Activated T-cell treated with anti-CD3 and anti-CD28 coated beads, Interleukin-2, amount 50 U/mL, for 1 hour (primary cell): ENCODE measurements at places on chromosomes 12 and 14.

- no peak for DNase-seq
Observed at GRCh38 chr12:103855036-103855712, 14.1 kb upstream of the NT5DC3 start.

DNA sequence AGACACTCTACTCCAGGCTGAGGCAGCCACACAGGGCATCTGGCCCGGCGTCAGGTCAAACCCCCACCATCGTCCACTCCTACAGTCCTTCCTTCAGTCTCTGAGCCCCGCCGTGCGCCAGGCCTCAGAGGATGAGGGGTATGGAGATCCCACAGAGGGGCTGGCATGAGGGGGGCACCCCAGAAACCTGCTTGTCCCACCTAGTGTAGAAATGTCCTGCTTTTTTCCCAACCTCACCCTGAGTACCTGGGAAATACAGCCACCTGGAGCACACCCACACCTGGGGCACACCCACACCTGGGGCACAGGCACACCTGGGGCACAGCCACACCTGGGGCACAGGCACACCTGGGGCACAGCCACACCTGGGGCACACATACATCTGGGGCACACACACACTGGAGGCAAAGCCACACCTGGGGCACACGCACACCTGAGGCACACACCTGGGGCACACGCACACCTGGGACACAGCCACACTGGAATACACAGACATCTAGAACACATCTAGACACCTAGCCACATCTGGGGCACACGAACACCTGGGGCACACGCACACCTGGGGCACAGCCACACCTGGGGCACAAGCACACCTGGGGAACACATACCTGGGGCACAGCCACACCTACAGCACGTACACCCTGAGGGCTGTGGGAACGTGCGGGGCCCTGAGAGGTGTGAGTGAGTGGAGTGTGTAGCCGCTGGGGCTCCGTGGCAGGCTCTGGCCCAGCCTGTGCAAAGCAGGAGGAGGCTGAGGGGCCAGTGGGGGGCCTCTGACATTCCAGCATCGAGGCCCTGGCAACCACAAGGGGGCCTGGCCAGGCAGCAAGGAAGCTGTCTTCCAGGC lies 18.4 kb downstream of the AKT1 start:
- no peak for DNase-seq

DNA sequence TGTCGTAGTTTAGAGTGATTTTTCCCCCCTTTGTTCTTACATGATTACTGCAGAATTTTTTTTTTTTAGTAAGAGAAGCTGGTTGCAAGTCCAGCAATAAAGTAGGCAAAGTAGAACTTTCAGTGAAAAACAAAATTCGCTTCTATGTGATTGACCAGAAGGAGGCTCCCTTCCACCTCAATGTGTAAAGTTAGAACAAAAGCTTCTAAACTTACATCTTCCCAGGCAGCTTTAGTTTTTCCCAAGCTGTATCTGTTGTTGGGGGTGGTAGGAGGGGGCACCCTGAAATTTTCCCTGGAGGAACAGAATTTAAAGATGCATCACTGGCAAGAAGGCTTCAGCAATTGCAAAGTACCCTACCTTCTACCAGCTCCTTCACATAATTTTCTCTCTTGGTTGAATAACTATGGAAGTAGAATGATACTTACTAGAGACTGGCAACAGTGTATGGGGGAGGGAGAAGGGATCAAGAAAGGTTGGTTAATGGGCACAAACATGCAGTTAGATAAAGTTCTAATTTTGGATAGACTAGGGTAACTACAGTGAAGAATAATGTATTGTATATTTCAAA lies 87.3 kb upstream of the E2F7 start:
- DNase-seq: no peak

DNA sequence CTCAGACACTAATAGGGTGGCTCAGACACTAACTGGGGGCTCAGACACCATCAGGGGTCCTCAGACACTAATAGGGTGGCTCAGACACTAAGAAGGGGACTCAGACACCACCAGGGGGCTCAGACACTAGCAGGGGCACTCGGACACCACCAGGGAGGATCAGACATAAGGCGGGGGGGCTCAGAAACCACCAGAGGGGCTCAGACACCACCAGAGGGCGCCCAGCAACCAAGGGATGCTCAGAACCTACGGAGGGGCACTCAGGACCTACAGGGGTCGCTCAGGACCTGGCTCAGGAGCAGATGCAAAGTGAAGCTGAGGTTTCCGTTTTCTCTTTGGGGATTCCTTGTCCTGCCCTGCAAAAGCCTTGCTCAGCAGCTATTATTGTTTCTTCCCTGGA lies 448.5 kb downstream of the TMEM121 start:
- peak; percentile 74 for DNase-seq

DNA sequence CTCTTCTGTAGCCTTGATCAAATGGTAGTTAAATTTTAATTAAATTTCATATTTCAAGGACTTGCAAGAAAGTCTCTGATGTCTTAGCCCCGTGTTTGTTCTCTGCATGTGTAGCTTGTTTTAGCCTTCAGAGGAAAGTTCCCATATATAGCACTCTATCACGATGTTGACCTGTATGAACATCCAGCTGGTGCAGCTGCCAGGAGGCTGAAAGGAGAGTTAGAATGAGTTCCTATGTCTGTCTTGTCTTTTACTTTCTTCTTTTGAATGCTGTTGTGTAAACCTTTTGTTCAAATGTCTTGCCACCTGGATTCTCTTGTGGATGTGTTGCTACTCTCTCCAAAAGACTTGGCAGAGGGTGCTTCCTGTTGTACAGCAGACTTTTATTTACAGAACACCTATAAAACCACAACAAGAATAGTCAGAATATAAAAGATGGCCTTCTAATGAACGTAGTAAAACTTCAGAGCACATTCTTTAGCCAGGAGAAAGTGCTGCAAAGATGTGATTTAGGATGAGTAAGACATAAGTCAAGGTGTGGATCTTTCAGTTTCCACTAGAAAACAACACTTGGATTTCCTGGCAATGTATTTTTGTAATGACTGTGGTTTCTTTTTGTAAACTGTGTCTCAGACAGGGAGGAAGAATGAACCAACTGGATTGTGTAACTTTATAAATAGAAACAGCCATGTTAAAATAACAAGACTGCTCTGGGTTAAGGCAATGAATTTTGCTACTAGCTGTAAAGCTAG lies 17.2 kb downstream of the NAV3 start:
- no peak for DNase-seq

DNA sequence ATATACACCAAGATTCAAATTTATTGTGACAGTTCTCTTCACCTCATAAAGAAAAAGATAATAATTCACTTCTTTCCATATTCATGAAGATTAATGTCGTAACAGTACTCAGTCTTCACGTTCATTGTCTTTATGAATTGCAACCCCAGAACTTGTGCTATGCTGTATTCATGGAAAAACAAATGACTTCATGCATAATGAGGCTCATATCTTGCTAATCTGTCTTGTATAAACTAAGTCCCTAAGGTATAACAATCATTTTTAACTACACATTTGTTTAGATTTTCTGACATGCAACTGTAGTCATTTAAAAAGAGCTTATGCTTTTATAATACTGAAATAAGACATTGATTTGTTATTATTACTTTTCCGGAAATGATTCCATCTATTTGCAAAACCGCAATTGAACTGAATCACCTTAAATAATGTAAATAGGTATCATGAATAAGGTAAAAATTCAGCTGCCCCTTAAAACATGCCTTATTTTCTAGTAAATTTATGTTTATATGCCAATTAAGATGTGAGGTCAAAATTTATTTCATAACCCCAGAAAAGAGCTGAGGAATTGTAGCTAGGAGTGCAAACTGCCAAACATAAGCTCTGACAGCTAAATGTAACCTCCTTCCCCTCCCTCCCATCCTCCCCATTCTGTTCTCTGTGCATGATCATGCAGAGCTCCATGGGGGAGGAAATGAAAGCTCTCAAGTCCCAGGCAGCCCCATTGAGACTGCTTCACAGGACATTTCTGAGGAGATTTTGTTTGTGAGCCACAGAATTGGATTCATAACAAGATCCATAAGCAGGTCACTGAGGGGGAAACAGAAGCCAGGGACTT lies 301.6 kb downstream of the ATP23 start:
- no peak for DNase-seq

DNA sequence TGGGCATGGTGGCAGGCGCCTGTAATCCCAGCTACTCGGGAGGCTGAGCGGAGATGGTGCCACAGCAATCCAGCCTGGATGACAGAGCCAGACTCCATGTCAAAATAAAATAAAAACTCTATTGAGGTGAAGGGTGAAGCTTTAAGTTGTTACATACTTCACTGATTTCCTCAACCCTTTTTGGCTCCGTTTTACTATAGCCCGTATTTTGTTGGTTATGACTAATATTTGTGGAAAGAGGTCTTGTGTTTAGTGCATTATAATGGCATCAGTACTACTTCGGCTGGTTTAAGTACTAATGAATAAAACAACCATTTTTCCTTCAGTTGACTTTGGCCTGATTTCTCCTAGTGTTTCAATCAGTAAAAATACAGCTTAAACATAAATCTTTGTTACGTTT lies 27.0 kb upstream of the SLC2A14 start:
- DNase-seq: no peak

DNA sequence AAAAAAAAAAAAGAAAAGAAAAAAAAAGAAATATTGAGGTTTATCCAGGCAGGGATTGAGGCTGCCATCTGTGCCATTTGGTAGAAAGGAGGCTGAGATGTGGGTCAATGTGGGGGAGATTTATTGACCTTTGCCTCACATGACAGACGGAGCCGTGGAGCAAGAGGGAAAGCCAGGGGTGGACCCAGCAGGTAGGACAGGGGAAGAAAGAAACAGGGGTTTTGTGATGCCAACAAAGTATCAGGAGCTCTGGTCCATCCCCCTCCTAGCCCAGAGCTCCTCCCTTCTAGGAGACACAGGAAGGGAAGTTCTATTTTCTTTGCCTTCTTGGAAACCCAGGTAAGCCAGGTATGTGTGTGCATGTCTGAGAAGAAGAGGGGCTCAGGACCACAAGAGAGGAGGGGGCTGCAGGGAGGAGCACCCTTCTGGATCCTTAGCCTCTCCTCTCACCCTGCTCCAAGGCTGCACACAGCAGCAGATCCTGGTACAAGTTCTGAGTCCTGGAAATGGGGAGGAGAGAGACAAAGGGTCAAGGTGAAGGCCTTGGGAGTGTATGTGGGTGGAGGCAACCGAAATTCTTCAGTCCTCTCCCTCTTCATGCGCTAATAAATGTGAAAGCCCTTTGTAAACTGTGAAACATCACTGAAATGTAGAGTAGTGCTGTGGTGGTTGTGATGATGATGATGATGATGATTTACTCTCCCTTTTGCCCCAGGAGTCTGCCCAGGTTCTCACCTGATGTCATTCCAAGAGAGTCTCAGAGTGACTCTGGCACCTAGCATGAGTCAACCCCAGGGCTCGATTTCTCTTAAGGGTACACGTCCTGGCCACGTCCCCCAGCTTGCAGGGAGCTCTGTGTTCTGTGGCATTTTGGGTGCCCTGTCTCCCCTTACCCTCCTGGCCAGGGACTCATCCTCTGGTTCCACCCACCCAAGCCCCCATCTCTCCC lies 26.3 kb downstream of the ZFP36L1 start:
- no peak for DNase-seq

DNA sequence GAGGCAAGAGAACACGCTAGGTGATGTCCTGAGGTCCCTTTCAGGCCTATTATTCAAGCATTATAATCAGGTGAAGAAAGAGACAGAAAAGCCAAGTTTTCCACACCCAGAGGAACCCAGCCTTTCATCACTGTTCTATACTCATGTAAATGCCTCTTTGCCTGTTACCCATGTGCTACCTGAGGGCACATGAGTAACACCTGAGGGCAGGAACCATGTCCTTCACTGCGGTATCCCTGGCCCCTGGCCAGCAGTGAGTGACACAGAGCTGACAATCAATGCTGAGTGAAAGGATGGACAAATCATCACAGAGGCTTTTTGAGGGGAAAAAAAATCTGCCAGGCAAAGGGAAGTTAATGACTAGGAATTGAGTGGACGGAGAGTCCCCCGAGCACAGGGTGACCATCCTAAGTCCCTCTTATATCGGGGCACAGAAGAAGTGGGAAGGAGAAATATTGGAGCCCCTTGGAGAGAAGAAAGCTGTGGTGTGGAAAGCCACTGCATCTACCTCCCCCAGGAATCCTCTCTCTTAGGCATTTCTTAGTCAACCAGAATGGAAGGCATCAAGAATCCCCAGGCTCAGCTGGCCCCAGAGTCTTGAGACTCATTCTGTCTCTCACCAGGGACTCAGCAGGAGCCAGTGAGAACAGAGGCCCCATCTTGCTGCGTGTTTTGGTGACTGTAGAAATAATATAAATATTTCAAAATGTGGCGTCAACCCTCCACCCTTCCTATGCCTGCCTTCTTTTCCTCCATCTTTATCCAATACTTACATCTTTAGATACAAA lies 212.9 kb downstream of the DPF3 start:
- DNase-seq: no peak

GRCh38 chr12:63424671-63425070 lies 243.6 kb downstream of the DPY19L2 start:
- DNase-seq: no peak

DNA sequence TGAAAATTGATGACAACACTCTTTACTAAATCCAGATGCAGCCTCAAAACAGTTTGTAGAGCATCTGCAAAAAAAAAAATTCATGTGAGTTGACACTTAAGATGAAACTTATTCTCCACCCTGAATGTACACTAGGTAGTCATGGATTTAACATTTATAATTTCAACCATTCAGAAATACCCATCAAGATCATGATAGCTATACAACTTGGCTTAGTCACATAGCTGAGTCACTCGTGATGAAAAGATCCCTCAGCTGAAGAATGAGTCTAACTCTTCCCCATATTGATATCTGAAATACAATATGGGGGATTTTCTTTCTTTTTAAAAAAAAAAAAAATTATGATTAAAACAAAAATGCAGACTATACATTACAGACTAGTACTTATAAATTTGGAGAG lies 104.8 kb upstream of the PLEKHG7 start:
- DNase-seq: no peak

DNA sequence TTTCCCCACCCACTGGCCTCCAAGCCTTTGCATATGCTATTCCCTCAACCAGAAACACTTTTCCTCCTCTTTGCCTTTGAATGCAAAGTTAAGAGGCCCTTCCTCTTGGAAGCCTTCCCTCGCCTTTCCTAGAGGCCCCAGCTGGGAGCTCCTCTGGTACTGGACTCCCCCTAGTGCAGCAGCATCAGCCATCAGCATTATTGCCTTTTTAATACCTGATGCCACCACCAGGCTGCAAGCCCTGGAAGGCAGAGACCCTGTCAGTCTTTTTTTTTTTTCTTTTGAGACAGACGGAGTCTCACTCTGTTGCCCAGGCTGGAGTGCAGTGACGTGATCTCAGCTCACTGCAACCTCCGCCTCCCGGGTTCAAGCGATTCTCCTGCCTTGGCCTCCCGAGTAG lies 19.1 kb upstream of the PLA2G1B start:
- DNase-seq: no peak

- peak; percentile 36 for DNase-seq
Observed at GRCh38 chr14:73457041-73457923, 1.1 kb downstream of the NUMB start.
